NCI-H1694 treated with DMSO at 0.1 percent for 48 hours (cell line): ENCODE measurements at places on chromosomes 7 and 10.
A peak's percentile ranks its signal among the peaks of the same experiment; 100 is the strongest.

DNA sequence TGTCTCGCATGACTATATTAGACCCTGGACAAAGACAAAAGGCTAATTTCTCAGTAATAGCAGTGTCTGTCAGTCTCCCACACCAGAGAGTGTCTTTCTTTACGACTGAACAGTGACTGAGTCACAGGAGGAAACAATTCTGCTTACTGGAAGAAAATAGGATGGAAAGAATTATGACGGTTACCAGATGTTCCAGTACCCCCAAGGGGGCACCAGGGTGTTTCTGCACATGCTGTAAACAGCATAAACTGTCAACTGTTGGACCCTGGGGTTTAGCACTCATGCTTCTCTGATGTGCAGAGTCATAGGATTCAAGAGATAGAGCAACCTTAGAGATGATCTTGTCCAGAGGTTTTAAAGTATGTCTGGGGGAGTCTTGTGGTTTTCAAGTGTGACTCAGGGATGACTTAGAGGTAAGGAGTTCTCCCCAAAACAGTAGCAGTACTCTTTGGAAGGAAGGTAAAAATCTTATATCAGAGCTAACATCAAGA, 291.7 kb downstream of the THSD7A start:
- DNase-seq, result peak; percentile 16

- peak; percentile 71 for DNase-seq
Measured at GRCh38 chr7:117385363-117386109, 41.8 kb downstream of the ASZ1 start.

DNA sequence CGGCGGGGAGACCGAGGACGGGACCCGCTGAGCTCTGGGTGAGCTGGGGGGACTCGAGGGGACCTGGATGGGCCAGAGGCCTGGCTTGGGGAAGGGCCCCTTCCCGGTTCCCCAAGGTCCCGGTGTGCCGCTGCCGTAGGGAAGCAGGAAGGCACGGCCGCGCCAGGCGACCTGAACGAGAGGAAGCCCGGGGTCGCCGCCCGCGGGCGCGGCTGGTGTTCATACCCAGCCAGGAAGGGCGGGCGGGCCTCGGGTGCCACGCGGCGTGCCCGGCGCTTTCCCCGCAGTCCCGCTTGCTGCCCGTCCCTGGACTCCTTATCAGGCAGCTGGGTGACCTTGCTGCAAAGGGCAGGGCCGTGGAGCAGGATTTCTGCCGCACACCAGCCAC, 38.0 kb downstream of the ZNF777 start:
- DNase-seq, result no peak

GRCh38 chr10:92265687-92266258, 25.1 kb downstream of the CPEB3 start:
- no peak for DNase-seq

GRCh38 chr7:85070967-85071628, 115.8 kb downstream of the SEMA3D start:
- no peak for DNase-seq
